ENCODE measurements at places on chromosomes 2 and 18.

GRCh38 chr2:182792441-182792840 lies 74.0 kb downstream of the FRZB start:
- no peak for DNase-seq

DNA sequence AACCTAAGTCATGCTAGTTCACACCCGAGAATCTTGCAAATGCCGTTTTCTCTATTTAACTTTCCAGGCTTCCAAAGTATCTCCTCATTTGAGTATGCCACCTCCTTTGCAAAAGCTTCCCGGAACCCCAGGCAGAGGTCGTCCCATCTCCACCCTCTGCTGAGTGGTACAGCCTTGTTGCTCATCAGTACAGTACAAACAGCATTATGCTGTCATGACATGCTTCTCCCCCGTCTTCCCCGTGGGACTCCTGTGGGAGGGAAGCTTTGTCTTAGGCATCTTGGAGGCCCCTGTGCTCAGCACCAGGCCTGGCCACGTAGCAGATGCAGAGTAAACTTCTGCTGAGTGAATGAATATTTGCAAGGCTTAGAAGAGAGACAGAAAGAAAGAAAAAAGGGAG lies 102.7 kb downstream of the CDCA7 start:
- no peak for DNase-seq

- no peak for DNase-seq
These were observed 20.8 kb downstream of the SP140L start for GRCh38 chr2:230347659-230348305.

GRCh38 chr18:14781671-14782070 lies 33.7 kb downstream of the ANKRD30B start:
- DNase-seq = no peak

DNA sequence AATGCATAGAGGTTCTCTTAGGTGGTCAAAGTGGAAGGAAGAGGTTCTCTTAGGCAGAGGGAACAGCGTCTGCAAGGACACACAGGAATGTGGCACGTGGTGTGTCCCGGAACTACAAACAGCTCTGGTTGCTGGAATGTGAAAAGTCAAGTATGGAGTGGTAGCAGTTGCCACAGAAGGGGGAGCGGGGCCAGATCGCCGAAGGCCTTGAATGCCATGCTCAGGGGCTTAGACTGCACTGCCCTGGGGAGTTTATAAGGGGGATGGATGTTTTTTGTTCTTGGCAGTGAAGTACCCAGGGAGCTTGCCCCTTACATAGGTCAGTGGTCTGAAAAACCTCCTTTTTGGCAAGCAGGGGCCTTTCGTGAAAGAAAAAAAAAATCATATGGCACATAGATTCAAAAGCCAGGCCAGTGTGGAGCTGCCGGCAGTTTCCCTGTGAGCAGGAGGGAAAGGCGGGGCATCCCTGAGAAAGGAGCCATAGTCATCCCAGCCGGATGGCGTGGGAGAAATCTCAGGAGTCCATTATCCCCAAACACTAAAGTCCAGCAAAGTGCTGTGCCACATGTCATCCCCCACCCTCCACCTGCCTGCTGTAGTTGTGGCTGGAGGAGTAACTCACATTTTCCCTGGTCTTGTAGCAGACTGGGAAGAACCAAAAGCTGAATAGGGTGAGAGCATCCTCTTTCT lies 45.4 kb downstream of the GORASP2 start:
- no peak for DNase-seq

DNA sequence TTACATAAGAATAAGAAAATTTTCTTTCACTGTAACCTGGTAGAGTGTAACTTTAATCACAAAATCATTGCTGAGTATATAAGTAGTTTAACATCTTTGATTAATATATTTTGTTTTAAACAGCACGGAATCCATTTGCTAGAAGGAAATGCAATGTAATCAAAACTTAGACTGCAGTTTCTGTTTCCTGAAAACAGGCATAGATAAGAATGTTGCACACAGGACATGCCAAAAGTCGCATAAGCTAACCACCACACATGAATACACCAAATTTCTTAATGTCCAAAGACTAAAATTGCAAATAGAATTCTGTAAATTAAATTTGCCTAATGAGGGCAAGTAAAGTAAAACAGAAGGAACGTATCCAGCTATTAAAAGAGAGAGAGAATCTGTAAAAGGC lies 51.0 kb upstream of the SERPINB2 start:
- no peak for DNase-seq

- no peak for DNase-seq
These were observed 78.4 kb downstream of the NCKAP5 start for GRCh38 chr2:133489641-133490410.

- DNase-seq = no peak
These were observed 10.5 kb upstream of the SLC1A4 start for GRCh38 chr2:64978514-64979268.

- no peak for DNase-seq
These were observed 202.7 kb downstream of the BCL11A start for GRCh38 chr2:60350791-60351190.

DNA sequence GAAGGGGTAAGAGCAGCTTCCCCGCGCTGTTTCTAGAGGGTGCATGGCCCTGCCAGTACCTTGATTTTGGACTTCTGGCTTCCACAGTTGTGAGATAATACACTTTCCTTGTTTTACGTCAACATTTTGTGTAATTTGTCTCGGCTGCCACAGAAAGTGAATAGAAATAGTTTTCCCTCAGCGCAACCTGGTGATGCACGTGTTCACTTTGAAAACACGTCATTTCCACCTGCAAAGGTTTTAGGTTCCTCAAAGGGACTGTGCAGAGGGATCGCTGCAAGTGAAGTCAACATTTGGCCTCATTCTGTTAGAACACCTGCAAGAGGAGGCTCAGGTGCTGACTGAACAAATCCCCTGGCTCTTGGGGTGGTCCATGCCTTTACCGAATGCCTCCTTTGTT lies 71.7 kb downstream of the LONRF2 start:
- no peak for DNase-seq

- no peak for DNase-seq
These were observed 64.0 kb downstream of the ARHGAP25 start for GRCh38 chr2:68798569-68798968.

- DNase-seq = peak; percentile 18
These were observed 43.1 kb upstream of the LONRF2 start for GRCh38 chr2:100365434-100365833.

- no peak for DNase-seq
These were observed 431.1 kb downstream of the ZEB2 start for GRCh38 chr2:144088863-144089262.

GRCh38 chr2:118058951-118059350 lies 29.3 kb upstream of the INSIG2 start:
- DNase-seq = no peak

DNA sequence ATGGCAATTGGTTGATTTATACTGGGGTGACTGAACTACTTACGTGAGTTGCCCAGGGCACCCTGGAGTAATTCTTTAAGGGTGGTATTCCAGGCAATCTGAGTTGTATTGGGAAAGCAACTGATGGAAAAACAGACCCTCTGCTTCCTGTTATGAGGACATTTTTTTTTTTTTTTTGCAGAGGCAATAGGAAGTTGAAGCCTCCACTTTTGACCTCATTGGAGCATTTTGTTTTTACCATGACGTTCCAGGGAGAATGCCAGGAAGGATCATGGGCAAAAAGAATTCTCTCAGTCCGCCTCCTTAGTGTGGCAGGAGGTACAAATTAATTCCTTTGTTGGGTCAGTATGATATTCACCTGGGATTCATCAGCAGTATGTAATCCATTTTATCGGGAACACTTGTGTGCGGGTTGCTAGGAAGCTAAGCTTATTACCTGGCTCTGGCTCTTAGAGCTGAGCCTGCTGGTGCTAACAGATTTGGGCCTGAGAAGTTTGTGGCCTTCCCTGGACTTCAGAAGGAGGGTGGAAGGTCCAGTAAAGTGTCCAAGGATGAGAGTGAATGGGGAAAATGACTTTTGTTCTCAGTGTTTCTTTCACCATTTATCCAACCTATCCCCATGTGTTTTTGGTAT lies 272.9 kb upstream of the EPAS1 start:
- no peak for DNase-seq

DNA sequence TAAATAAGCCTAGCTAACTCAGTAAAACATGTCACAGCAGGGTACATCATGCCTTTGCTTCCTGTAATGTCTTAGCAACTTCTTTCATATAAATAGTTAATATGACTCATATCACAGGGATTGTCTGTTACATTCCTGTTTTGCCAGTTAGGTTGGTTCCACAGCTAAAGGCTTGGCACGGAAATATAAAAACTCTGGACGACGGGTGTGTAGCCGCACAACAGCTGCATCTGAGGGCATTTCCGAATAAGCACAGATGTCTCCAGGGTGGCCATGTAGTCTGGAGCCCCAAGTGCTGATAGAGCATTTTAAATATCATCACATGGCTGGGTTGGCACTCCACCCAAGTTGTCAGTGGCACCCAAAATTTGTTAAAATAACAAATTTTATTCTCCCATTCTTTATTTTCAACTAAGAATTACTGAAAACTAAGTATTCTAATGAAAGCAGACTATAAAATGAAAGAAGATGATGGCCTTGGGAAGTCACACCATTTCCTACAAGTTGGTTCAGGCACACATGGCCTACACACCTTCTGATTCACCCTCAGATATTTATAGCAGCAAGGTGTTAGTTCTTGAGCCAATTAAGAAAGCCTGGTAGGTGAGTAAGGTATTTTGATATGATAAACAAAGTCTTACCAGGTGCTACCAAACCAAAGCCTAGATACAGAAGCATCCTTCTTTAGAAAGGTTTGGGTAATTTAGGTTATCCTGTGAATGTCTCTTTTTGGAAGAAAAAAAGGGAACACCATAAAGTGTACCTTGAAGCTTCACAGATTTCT lies 61.8 kb upstream of the STK17B start:
- DNase-seq = peak; percentile 40

Measured in T1000 (cell line).